ENCODE measurements at places on chromosomes 5 and 9.

GRCh38 chr5:145236127-145236526, 599.0 kb downstream of the PRELID2 start:
- no peak for DNase-seq

DNA sequence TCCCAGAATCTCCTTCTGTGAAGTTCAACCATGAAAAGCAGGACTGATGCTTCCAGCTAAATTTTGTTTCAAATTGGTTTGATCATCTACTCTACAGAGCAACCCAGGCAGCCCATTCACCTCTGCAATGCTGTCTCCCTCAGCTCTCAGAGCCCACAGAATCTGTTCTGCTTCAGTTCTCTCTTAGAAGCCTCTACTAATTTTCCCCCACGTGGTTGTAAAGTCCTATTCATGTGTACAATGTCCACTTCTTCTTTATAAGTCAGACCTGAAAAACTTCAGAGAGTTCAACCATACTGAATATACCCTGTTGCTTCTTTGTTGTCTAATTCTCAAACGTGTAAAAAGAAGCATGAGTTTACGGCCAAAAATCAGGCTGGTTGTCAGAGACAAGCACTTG, 21.3 kb upstream of the FAM13B start:
- no peak for DNase-seq

- no peak for DNase-seq
Observed at GRCh38 chr9:95645992-95646391, 129.2 kb upstream of the PTCH1 start.

GRCh38 chr5:162514116-162514515, 446.5 kb downstream of the GABRG2 start:
- DNase-seq, result no peak

GRCh38 chr5:93570294-93571113, 10.5 kb downstream of the NR2F1-AS1 start:
- no peak for DNase-seq

GRCh38 chr9:12689233-12689632, 4.0 kb upstream of the TYRP1 start:
- DNase-seq, result no peak

DNA sequence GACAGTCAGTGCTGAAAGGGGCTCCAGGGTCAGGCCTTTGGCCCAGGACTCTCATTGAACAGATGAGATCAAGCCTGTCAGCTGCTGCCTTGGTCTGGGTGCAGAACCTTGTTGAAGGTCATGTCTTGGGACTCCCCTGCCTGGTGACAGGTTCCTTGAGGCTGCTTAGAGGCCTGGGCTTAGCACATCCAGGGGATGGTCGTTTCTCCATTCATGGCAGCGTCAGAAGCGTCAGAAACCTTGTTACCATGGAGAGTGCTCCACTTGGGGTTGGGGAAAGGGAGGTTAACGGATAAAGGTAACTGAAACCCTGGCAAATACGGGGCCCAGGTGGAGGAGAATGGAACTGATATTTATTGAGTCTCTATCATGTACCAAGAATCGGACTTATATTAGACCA, 8.8 kb downstream of the ARPC5L start:
- DNase-seq, result no peak

- no peak for DNase-seq
Observed at GRCh38 chr9:92525306-92525705, 10.5 kb downstream of the ECM2 start.

DNA sequence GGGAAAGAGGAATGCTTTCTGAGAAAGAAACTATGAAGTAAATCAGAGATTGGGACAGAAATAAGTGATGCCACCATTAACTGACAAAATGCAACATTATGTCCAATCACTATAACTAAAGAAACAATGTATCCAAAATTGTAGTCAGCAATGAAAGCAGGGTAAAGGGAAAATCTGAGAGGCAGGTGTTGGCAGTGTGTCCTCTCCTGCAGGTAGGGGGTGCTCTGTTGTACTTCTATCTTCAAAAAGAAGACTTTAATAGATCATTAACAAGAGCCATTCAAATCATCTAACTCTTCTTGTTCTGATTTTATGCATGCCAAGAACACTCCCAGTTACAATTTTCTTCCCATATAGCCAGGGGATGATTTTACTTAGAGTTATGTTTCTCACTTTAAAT, 1275.7 kb downstream of the PTPRD start:
- DNase-seq, result no peak

DNA sequence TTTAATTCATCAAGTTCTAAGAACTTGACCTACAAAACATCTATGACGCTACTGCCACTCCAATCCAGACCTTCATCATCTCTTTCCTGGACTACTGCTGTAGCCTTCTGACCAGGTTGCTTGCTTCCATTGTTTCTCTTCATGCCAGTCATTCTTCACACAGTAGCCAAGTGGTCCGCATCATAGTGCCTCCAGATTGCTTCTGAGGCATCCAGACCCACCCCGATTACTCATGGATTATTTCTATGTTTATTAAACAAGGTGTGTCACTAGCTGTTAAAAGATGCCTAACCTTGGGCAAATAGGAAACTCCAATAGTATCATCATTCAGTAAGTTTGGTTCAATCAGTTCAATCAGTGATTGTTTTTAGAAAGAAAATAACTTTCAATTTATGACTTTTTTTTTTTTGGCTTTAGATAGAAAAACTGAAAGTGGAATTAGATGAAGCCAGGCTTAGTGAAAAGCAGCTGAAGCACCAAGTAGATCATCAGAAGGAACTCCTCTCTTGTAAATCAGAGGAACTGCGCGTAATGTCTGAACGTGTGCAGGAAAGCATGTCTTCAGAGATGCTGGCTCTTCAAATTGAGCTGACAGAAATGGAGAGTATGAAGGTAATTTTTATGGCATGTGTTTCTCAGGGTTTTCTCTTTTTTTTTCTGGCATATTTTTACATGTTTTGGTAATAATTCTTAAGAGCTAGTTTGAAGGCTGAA, 9.5 kb downstream of the SPDL1 start:
- no peak for DNase-seq

GRCh38 chr9:110579862-110580219, 300 bp upstream of the SVEP1 start:
- DNase-seq, result no peak

DNA sequence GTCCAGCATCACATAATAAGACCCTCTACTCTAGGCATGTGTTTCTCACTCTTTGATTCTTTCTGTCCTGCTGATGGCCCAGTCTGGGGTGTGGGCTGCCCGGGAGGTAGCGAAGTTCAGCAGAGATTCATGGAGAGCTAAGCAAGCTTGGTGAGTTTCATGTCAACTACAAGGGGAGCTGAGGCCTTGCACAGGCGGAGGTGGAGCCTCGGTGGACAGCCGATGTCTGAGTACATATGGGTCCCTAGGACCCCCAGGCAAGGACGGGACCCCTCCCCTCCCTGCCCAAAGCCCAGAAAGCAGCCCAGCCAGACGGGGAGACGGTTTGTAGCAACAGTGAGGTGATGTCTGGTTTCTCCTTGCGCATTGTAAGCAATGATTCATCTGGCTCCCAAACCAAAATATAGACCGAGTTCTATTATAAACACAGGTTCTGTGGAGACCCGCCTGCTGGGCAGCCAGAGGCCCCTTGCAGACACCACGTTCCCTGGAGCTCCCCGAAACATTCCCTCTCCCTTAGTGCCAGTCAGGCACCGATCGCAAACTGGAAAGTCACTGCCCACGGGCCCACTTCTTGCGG, 45.5 kb downstream of the COL27A1 start:
- DNase-seq, result no peak

DNA sequence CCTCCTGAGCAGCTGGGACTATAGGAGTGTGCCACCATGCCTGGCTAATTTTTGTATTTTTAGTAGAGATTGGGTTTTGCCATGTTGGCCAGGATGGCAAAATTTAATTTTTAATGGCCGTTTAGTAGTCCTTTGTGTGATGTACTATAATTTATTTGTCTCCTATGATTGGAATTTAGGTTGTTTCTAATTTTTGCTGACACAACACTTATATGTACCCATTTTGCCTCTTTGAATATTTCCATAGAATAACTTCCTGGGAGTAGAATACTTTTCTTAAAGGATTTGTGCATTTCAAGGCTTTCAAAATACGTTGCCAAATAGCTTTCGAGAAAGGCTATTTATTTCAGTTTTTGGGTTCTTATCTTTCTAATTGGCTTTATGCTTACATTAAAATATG, 22.8 kb downstream of the NDFIP1 start:
- DNase-seq, result no peak

DNA sequence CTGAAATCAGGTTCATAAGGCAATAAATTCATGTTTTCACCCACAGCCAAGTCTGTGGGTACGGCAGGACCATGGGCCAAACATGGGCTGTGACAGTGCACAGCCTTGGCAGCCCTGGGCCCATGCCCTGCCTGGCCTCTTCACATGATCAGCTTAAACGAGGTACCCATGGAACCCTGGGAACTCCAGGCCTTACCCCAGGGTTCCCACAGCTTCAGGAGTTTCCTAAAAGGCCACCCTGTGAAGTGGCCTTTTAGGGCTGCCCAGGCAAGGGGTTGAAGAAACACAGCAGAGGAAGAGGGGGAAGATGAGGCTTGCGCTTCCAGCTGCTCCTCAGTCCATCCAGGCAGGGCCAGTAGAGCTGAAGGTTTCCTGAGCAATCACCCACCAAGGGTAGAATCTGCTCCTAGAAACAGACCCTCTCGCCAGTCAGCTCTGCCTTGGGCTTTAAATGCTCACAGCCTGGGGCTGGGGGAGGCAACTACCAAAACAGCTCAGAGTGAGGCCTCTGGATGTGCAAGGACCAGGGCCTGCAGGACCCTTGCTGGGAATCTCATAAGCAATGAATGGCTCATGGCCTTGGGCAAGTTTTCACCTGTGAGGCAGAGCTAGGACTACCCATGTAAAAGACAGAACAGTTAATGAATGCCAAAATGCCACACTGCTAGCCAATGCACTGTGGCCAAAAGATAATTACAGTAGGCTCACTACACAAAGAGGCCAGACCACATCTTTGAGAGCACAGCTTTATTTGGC, 79.3 kb upstream of the LRRTM2 start:
- DNase-seq, result no peak

DNA sequence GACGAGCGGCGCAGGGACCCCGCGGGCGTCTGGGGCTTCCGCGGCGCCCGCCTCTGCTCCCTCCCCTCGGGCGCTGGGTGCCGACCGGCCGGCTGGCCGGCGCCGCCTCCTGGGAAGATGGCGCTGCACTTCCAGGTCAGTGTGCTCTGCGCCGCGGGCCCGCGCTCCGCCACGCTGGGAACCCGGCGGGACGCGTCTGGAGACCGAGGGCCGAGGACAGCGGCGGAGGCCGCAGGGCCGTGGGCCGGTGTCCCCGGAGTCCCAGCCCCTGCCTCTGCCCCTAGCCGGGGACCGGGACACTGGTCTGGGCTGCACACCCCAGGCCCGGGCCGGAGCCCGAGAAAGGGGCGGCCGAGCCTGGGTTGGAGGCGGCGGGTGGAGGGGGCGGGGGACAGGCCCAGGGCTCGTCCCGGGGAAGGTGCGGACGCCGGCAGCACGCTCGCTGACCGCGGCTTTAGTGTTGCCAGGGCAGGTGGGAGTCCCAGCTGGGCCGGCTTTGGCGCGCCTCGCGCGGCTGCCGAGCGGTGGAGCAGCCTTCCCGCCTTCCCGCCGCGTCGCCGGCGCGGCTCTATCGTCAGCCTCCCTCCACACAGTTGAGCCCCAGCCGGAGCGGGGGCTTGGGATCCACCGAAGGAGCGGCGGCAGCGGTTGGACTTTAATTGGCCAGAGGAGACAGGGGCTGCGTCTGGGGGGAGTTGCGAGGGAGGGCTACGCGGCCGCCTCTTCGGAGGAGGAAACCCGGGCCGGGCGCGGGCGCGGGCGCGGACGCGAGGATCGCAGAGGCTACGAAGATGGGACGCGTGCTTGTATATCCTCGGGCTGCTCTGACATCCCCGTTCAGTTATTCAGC, at the start of gene RANBP17:
Gene RANBP17 (plus strand): TSS at position 102 of the 850 bp plus-strand sequence.
- DNase-seq, result no peak

- no peak for DNase-seq
Observed at GRCh38 chr5:93868851-93869250, 127.5 kb upstream of the POU5F2 start.

GRCh38 chr5:107486489-107486888, 184.2 kb downstream of the EFNA5 start:
- peak; percentile 35 for DNase-seq

GRCh38 chr9:126482361-126483044, 131.2 kb upstream of the LMX1B start:
- no peak for DNase-seq

- peak; percentile 77 for DNase-seq
Observed at GRCh38 chr5:87268126-87268969, 665 bp downstream of the RASA1 start.

DNA sequence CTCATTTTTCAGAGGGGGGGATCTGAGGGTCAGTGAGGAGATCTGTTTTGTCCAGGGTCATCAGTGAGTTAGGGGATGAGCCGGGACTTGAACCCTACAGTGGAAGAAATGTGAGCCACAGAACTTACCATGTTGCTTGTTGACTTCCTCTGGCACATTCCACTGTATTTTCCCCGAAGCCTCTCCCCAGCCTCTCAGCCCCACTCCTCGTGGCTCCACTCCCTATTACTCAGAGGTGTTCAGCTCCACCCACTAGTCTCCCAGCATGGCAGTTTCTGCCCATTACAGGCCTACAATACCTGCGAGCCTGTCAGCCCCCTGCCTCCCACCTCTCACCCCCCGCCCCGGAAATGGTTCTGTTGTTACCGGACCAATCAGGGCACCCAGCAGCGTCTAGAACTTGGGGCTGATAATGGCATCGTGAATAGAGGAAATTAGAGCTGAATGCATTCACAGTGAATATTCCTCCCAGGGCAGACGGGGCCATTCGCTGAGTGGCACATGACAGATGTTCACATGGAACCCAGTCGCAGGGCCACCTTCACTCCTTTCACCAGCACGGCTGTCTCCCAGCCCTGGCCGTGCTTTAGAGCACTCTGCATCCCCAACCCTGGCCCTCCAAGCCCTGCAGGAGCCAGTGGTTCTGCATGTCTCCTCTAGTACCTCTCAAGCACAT, 81.6 kb downstream of the KCNIP1 start:
- DNase-seq, result no peak

DNA sequence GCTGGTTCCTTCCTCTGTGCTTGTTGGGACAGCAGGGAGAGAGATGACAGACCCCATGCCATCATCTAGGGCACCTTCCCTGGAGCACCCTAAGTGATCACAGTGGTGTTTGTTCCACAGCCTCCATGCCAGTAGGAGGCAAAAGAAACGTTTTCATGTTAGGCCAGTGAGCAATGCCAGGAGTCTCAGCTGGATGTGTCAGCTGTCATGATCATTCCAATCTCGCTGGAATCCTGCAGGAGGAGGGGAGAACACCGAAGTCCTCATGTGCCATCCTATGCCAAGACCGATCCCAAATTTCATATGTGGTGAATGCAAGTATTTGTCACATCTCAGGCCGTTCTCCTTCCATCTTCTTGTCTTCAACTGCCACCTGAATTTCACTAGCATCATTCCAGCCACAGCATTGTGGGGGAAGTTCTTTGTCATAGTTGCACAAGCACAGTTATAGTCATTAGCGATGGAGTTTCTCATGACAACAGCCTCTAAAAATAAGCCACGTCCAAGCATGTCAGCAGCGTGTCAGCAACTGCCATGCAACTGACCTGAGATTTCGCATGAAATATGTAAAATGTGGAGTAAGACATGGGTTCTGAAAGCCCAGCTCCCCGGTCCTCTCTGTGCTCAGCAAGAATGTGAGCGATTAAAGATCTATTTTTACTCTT, 97.2 kb upstream of the DNAH5 start:
- no peak for DNase-seq

- DNase-seq, result no peak
Observed at GRCh38 chr5:100854591-100854990, 48.5 kb downstream of the ST8SIA4 start.

GRCh38 chr9:116654059-116654355, 33.1 kb upstream of the TRIM32 start:
- DNase-seq, result no peak

Data from activated naive CD4-positive, alpha-beta T cell treated with anti-CD3 and anti-CD28 coated beads, Interleukin-2, amount 50 U/mL, for 16 hours (primary cell).